ENCODE measurements at places on chromosomes 4 and X.

- no peak for DNase-seq
Measured at GRCh38 chr4:147678796-147679549, 5.0 kb downstream of the PRMT9 start.

GRCh38 chrX:9562851-9563250, 98.0 kb downstream of the TBL1X start:
- DNase-seq = no peak

DNA sequence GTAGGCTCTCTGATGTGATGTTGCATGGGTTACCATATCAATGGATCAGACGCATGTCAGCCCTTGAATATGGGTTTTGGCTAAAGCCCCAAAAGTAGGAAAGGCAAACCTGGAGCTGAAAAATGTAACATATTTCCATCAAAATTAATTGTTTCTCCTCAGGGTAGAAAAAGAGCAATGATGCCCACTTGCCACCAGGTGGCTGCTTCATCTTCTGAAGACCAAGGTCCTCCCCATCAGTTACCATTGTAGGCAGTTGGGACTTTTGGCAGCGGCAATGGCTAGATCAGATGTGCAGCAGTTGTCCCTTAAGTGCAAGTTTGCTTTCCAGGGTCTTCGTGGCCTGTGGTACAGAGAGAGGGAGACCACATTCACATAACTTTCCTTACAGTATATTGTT, 118.2 kb downstream of the NAF1 start:
- no peak for DNase-seq

- no peak for DNase-seq
Measured at GRCh38 chrX:26208012-26208411, 8.0 kb upstream of the MAGEB5 start.

DNA sequence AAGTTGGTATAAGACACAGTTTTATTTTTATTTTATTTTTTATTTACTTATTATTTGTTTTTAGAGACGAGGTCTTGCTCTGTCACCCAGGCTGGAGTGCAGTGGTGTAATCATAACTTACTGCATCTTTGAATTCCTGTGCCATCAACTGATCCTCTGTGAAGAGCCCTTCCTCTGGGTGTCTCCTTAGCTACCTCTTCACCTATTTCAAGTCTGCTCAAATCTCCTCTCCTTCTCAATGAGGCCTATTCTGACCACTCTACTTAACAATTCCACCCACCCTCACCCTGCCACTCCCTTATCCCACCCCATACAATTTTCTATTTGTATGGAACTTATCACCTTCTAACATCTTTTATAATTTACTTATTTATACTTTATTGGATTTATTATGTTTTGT, 183.4 kb downstream of the PPP3CA start:
- no peak for DNase-seq

DNA sequence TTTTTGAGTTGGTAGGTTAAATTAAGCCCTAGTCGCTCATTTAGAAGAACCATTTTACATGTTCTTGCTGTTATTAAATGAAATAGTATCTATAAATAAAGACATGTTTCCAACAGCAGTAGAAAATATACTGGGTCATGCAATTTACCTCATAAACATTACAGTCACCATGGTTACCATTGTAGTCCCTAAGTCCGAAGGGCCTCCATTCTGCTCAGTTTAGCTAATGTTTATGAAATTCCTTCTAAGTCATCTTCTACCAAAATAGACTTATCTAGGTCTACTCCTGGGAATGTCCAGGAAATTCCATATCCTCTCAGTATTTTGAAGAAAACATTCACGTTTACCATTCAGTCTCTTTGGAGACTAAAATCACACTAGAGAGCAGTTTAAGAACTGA, 292.5 kb upstream of the DCAF8L1 start:
- DNase-seq = no peak

DNA sequence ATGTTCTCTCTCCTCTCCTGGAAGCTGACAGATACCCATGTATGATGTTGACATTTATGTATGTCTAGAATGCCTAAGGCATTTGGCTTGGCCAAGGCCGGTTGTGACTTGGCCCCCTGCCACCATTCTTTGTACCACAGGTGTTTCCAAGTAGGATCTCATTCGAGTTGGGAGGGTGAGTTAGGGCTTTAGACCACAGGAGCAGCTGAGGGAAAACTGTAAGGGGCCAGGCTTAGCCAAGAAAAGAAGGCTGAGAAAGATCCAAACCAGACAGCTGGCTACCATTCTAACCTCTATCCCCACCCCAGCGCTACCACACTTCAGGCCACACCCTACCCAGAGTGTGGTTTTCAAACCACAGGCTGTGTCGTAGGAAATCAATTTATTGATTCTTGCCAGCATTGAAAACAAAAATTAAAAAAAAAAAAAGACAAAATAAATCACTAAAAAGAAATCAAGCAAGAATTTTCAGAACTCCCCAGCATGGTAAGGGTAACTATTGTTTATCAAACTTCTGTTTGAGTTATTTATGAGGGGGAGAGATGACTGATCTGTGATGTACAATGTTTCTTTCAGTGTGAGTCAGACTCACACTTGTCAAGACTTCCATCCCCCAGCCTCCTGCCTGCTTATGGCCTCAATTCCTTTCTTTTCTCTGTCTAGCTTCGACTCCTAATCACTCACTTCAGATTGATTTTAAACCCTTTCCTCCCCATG, 9.9 kb downstream of the TMSB4X start:
- DNase-seq = no peak

DNA sequence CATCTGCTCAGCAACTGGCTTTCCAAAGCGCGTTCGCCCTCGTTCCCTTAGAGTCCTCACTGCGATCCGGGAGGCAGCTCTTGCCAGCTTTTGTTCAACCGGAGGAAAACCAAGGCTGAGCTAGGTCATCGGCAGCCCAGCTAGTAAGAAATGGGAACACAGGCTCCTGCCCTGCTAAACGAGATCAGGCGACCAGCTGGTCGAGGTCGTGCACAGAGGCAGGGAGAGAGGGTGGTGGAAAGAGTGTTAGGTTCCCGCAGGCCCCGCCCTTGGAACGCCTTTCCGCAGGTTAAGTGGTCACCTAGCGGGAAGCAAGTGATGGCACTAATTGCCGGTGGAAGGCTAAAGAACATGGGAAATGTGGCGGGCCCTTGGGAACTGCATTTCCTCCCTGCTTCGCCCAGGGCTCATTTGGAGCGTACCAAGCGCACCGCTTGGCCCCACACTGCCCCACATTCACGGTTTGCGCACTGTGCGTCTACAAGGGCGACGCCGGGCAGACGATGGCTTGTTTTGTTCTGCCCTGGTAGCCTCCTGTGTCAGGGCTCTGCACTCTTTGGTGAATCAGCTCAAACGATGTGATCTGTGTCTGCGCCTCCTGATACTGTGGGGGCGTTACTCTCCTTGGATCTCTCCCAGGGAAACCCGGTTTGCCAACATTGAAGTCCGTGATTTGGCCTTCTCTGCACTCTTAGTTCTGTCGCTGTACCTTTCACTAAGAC, 7.2 kb upstream of the PRDM8 start:
- no peak for DNase-seq

DNA sequence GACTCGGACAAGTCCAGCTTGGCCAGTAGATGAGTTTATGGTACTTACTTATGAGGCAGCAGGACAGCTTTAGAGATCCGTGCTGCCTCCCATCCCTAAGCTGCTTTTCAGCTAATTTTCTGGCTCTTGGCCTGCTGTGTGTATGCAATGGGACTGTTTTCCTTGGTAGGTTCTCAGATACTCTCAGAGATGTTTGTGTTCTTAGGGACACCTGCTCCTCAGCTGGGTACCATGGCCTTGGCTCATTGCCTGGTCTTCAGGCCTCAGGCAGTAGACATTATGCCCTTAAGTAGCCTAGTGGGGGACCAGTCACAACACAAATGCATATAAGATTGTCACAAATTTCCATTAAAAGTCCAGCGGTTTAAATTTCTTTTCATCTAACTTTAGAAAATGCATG, 688.0 kb downstream of the PCDH7 start:
- no peak for DNase-seq

DNA sequence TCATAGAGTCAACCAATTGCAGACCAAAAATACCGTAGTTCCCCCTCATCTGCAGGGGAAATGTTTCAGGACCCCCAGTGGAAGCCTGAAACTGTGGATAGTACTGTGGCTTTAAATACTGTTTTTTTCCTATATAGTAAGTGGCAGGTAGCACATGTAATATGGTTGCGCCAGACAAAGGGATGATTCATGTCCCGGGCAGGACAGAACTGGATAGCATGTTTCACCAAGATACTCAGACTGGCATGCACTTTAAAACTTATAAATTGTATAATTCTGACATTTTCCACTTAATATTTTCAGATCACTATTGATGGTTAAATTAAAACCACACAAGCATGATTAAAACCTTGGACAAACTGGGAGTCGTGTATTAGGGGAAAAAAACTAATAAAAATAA, 276.3 kb upstream of the AGA start:
- no peak for DNase-seq

DNA sequence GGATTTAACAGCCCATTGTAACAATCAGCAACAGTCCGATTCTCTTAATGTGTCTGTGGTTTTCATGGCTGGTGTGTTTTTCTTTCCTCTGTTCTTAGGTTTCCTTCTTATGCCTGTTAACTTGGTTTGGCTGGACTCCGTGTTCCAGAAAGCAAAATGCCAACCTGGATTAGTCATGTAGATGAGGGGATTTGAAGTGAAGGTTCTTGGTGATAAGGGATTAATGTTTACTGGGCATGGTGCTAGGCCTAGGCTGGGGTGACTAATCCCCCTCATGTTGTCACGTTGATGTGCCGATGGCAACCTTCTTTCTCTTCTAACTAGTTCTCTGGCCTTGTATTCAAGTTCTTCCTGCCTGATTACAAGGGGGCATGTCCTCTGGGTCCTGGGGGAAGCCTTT, 85.9 kb downstream of the REPS2 start:
- no peak for DNase-seq

DNA sequence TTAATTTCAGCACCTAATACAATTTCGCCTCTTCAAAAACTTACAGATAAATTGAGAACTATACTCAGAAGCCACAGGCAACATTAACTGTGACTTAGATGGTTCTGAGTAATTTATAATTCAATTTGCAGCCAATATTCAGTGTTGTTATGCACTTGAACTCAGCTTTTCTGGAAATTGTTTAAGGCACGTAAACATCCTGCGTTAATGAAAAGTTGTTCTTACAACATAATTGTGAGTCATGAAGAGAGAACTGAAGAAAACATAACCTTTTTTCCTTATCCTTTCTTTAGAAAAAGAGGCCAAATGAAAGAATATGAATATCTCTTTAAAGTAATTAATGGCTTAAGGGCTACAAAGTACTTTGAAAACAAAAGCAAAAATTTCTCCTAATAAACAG, 16.6 kb upstream of the H2AZ1 start:
- no peak for DNase-seq

DNA sequence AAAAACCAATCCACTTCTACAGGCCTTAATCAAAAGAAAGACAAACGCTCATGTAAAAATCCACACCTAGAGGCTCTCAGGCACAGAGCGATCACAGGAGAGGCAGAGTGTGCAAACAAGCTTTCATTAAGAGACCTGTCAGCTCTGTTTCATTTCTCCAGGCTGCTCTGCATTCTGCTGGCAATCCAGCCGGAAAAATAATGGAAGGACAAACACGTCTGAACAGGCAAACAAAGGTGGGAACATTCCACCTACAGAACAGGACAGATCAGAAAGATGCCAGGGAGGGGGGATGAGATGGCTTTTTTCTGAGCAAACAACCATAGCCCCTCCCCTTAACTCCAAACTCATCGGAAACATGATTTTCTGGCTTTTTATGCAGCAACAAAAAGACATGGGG, 9.7 kb downstream of the SOD3 start:
- DNase-seq = no peak

- no peak for DNase-seq
Measured at GRCh38 chr4:78735697-78736096, 40.5 kb upstream of the BMP2K start.

DNA sequence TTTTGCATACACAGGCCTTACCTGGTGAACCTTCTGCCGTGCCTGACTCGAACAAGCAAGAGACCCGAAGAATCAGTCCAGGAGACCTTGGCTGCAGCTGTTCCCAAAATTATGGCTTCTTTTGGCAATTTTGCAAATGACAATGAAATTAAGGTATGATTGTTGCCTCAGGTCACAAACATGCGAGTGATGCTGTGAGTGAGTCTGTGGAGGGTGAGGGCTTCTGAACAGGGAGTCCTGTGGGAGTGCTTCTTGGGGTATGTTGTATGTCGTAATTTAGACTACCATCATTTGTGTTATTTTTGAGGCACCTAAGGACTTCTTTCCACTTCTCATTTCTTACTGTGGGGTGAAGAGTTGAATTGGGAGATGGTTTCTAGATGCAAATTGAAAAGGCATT, 32.8 kb downstream of the HTT start:
- no peak for DNase-seq

DNA sequence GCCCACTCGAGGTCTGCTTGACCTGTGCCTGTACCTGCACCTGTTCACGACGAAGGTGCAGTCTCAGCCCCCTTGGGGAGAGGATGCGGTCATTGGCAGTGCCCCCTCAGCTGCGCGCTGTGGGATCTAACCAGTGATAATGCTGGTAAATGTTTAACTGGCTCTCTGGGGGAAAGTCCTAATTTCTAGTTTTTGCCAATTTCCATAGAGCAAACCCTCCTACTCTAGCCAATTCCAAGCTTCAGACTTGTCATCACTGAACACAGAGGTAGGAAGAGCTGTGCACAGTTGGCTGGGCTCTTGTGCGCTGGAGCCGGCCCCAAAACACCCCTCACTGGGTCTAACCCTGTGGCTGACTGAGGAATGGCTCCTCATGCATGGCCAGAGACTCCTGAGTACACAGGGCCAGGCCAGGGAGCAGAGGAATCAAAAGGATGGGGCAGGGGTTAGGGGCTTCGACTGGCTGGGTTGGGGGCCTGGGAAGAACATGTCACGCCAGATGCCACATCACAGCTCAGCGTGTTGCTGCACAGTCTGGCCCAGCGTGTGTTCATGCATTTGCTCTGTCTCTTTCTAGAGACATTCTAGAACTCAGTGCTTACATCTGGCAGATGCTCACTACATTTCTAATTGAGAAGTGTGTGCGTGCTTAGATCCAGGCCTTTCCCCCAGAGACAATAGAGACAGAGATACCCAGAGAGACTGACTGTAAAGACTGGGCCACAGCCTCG, 270.8 kb downstream of the BCOR start:
- DNase-seq = no peak

GRCh38 chr4:15197005-15197404, 194.7 kb downstream of the CPEB2 start:
- DNase-seq = no peak

All from posterior cingulate gyrus (tissue), 11 donors.